ENCODE measurements at places on chromosomes 13 and 19.
A peak's percentile ranks its signal among the peaks of the same experiment; 100 is the strongest.

DNA sequence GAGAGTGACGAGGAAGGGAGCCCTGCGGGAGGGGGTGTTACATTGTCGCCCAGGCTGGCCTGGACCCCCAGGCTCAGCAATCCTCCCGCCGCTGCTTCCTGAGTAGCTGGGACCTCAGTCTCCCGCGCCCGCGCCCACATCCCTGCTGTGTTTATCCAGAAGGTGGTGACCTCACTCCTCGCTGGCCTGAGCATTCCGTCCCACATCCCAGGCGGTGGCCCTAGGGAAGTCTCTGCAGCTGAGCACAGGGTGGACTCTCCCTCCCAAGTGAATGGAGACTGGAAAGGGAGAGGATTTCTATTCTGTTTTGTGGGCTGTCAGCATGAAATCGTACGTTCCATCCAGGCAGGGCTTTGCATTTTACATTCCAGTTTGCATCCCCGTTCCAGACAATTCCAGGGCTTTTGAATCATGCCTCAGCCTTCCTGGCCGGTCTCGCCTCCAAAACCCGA, 401 bp upstream of the ZNF765 start:
- no peaks in the 10 kb centered on the region for H3K36me3 ChIP-seq
- DNase-seq: no peak
- H3K4me1 ChIP-seq: peaks cover 30% of the 10 kb centered on the region
- H3K27ac ChIP-seq: peak overlapping the region; percentile 87

DNA sequence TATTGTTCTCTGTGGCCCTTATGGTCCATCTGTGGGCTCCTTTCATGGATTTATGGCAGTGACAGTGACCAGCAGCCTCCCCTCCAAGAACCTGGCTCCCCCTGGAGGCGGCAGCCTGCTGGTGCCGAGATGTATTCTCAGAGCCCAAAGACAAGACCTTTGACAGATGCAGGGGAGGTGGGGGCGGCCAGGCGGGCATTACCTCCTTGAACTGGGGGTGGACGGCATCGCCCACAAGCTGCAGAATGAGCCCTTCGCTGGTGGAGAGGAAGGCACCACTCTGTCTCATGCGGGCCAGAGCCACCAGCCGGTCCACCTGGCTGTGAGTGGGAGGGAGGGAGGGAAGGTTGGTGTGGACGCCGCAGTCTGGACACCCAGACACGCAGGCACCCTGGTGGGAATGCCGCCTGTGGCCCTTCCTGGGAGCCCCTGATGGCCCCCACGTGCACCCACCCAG, 6.6 kb downstream of the ISOC2 start:
- DNase-seq: no peak
- H3K4me3 ChIP-seq: no peak overlapping the region
- H3K4me1 ChIP-seq: peaks cover 20% of the 10 kb centered on the region
- H3K27me3 ChIP-seq: peaks cover 20% of the 10 kb centered on the region
- H3K27ac ChIP-seq: no peak overlapping the region

GRCh38 chr19:21134934-21135366, 6.9 kb upstream of the ZNF431 start:
- no peaks in the 10 kb centered on the region for H3K36me3 ChIP-seq
- H3K4me3 ChIP-seq: no peak overlapping the region
- DNase-seq: no peak
- H3K27ac ChIP-seq: no peak overlapping the region

- peaks cover 13% of the 10 kb centered on the region for H3K4me1 ChIP-seq
- no peak for DNase-seq
- H3K4me3 ChIP-seq: no peak overlapping the region
Measured at GRCh38 chr13:79463604-79464003, 17.4 kb upstream of the NDFIP2 start.

GRCh38 chr13:99299920-99300341, 7.3 kb downstream of the GPR183 start:
- no peak overlapping the region for H3K4me3 ChIP-seq
- no peak for DNase-seq
- H3K36me3 ChIP-seq: peaks cover 14% of the 10 kb centered on the region
- no peaks in the 10 kb centered on the region for H3K27me3 ChIP-seq
- no peaks in the 10 kb centered on the region for H3K4me1 ChIP-seq

DNA sequence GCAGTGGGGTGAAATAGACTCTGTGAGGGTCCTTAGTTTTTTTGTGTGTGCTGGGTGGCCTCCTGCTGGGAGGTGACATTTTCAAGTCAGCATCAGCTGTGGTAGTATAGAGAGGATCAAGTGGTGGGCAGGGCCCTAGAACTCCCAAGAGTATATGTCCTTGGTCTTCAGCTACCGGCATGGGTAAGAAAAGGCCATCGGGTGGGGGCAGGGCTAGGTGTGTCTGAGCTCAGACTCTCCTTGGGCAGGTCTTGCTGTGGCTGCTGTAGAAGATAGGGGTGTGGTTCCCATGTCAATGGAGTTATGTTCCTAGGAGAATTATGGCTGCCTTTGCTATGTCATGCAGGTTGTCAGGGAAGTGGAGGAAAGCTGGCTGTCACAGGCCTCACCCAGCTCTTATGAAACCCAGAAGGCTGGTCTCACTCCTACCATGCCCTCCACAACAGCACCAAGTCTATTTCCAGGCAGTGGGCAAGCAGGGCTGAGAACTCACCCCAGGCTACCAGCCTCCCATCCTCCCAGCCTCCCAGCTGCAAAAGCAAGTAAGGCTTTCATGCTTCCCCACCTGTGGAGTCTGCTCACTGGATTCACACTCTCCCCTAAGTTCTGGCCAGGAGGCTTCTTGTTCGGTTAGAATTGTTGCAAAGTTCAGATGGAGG, 130.6 kb upstream of the SOX1 start:
- DNase-seq: no peak
- H3K27me3 ChIP-seq: no peaks in the 10 kb centered on the region
- H3K27ac ChIP-seq: no peak overlapping the region
- no peaks in the 10 kb centered on the region for H3K36me3 ChIP-seq
- H3K4me1 ChIP-seq: peaks cover 35% of the 10 kb centered on the region

DNA sequence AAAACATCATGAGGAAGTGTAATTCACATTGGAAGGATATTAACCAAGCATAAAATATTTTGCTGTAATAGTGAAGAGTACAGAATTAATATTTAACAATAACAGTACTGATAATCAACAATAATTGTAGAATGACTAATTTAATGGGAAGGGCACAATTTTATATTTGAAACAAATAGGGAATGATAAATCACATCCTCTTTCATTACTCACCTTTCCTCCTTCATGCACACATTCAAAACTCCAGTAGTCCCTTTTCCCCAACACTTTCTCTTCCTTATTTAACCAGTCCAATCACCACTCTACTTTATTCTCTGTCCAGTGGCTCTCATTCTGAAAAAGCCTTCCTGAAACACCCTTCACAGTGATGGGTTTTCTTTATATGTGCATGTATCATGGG, 110.8 kb upstream of the POSTN start:
- H3K4me1 ChIP-seq: no peaks in the 10 kb centered on the region
- no peaks in the 10 kb centered on the region for H3K36me3 ChIP-seq
- no peak overlapping the region for H3K4me3 ChIP-seq
- DNase-seq: no peak
- H3K27me3 ChIP-seq: no peaks in the 10 kb centered on the region
- no peak overlapping the region for H3K27ac ChIP-seq

DNA sequence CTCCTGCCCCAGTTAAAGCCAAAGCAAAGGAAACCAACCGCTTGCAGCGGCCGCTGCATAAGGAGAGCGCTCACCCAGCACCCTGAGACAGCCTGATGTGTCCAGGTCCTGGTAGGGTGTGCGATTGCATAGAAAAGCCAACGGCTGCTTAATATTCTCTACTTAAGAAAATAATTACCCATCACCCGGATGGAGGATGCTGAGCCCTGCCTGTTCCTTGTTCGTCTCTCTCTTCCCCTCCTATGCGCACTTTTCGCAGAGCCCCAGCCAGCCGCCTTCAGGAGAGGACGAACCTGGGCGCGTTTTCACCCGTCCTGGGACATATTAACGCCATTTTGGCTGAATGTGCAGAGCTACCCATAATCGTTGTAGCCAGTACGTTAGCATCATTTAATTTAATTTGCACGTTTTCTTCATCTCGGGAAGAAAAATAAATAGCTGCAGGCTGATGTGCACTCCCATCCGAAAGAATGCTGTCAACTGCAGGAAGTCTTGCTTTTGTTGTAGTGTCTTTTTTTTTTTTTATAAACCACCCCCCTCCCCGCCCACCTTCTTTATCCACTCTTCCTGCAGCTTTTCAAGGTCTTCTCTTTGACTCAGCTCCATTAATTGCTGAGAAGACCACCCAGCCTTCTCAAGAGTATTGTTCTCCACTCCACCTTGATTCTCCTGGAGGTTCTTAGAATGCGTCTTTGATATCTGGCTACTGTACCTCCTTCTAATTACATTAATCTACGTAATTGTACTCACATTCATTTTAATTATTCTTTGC, 214.5 kb downstream of the TEX29 start:
- no peaks in the 10 kb centered on the region for H3K36me3 ChIP-seq
- no peaks in the 10 kb centered on the region for H3K4me1 ChIP-seq
- peaks cover 11% of the 10 kb centered on the region for H3K27me3 ChIP-seq
- no peak overlapping the region for H3K27ac ChIP-seq
- no peak for DNase-seq
